Stimulated activated memory B cell treated with anti-CD40 and anti-IgM and Interleukin-4, amounts not matched to agents 10 μg/mL and 1 μg/mL and 100 μg/mL, for 72 hours (primary cell): ENCODE measurements at places on chromosomes 7 and 10.

GRCh38 chr10:35585903-35586535 is 19.1 kb upstream of the GJD4 start:
- ATAC-seq = peak; percentile 27

DNA sequence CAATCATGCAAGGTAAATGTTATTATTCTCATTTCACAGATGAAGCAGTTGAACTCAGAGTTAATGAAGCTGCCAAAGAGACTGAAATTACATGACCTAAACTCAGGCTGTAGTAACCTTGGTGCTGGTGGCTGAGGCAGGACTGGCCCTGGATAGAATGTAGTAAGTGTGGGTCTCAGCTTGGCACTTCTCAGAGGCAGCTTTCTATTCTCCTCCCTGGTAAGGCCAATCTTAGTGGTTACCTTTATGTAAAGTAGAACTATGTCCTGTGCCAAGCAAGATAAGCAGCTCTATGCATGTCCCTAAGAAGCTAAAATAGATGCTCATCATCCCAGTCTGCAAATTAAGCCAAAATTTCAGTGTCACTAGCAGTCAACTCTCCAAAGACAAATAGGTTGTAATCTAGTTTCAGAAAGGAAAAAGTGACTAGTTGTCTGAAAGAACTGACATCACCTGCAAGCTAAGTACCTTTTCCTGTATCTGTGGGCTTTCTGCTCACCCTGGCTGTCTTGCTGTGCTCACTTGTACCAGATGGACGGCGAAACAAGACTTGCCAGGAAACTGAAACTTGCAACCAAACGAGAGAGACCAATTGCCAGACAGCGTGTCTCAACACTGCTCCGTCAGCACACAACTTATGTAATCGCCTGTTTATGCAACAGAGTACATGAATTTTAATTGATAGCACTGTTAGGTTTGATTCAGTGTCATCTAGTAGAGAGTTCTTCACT is 43.7 kb downstream of the CH25H start:
- peak; percentile 90 for ATAC-seq

DNA sequence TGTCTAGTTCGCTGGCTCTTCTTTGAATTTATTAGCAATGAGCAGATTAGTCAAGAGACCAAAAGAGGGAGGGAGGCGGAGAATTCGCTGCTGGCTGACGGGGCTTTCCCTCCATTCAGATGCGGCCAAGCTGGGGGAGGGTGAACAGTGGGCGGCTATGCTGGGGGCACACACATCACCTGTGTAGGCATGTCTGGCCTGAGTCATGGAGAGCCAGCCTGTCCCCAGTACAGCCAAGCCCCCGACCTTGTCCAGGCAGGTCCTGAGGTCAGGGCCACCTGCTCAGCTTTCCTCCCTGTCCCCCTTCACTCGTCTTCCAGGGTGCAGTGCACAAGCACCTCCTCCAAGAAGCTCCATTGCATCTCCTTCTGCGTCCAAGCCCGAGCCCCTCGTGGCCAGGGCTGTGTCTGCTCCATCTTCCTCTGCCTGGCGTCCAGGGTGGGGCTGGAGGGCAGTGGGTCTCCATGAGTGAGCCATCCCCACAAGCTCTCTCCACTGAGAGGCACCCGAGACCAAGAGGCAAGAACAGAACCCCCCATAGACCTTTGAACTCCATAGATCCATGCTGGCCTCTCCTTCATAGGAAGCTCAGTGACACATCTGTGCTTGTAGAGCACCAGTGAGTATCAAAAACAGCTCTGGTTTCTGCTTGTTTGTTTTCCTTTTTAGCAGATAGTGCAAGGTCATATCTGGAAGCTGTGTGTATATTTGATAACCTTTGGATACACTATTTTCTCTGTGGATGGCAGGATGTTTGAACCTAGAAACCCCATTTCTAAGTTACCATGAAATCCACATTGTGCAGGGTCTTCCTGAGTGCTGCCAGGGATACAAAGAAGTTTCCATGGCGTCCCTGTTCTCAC is 1.9 kb upstream of the DEPP1 start:
- ATAC-seq = no peak

DNA sequence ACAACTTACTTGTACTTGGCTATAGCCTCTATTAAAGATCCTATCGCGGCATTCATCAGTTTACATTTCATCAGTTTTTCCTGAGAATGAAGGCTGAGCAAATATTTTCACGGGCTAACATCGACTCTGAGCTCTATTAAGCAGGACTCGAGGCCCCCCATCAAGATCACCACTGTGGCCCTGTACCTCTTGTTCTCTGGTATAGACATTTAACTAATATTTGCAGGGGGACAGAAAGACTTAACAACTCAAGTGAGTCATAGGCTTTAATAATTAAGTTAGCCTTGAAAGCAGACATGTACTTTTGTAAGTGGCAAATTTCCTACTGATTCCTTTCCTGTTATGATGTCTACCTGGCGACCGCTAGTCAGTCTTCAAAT is 45.4 kb downstream of the DOCK4 start:
- no peak for ATAC-seq

DNA sequence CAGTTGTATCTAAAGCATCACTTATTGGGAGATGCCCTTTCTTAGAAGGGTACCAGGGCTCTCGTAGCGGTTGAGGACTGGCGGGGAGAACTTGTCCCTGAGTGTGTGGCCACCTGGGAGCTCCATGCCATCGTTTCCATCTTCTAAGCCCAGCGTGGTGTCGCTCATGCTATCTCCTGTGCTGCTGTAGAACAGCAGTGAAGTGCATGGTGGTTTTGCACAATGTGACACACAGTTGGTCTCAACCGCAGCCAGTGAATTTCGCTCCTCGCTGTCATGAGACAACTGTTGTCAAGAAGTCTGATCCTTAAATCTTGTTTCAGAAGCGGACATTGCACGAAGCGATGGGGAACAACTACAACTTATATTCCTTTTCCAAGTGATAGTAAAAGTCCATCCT is 283.4 kb downstream of the GRID1 start:
- no peak for ATAC-seq

GRCh38 chr7:128837521-128837921 is 7.3 kb downstream of the FLNC start:
- no peak for ATAC-seq

DNA sequence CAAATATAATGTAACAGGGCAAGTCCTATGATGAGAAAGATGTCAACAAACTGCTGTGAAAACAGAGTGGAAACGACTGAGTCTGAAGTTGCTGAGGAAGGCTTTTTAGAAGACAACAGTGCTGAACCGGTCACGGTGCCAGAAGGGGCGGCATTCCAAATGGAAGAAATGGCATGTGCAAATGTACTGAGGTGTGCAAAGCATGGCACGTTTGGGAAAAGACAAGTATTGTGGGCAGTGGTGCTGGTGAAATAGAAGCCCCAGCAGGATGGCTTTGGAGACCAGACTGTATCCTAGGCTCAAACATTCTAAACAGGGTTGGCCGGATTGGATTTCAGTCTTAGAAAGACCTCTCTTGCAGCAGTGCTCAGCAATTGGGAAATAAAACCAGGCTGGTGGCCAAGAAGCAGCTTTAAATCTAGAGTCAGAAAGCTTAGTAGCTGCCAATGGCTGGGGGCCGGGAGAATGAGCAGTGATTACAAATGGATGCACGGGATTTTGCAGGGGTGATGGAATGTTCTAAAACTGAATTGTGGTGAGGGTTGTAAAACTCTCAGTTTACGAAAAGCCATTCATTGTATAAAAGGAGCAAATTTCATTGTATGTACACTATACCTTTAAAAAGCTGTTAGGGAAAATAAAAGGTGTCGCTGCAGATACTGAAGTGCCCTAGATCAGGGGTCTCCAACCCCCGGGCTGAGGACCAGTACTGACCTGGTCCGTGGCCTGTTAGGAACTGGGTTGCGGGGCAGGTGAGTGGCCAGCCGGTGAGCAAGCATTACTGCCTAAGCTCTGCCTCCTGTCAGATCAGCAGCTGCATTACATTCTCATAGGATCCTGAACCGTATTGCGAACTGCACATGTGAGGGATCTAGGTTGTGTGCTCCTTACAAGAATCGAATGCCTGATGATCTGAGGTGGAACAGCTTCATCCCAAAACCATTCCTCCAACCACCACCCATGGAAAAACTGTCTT is 141.6 kb downstream of the HIBADH start:
- ATAC-seq = no peak

DNA sequence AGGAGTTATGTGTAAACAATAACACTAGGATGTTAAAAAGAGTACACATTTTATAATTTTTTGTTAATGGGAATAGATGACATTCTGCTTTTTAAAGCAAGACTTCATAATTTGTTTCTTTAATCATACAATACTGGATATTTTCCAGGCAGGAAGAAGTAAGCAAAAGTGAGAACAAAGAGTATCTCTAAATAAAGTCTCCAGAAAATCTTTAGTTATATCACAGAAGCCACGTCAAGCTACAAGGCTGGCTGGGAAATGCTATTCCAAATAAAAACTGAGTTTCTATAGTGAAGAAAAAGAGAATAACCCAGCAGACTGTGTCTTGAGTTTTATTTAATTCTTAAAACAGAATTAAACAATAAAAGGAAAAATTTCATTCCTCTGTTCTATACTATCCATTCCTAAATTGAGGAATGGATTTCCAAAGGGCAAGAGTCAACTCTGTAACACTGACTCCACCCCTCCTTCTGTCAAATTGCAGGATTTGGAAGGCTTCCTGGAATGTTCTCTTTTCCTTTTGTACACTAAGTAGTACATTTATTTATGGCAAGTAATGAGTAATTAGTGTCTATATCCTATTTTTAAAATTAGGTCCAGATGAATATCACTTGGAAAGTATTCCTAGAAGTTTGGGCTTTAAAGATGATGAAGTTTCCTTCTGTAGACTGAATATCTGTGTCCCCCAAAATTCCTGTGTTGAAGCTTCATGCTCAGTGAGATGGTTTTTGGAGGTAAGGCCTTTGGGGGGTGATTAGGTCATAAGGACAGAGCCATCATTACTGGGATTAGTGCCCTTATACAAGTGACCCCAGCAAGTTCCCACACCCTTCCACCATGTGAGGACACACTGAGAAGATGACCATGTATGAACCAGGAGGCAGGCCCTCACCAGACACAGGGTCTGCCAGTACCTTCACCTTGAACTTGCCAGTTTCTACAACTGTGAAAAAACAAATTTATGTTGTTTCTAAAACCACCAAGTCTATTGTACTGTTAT is 290.9 kb downstream of the CRPPA start:
- ATAC-seq = peak; percentile 20
